ENCODE measurements at places on chromosomes 5 and 9.

GRCh38 chr9:70318002-70318401, 59.2 kb downstream of the SMC5 start:
- DNase-seq = no peak

DNA sequence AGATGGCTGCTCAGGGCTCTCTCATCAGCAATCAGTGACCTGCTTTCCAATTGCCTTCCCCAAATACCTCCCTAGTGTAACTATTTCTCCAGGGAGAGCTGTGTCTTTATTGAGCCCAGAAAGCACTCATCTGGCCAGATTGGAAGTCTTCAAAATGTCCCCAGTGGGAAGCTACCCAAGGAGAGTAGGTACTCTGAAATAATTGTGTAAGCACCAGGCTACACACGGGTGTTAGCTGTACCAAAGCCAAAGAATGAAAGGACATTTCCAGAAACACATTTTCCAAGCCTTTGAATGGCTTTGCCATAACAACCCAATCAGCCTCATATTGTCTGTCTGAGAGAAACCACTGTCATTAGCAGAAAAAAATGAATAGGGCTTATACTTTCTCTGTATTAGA, 318.8 kb downstream of the FAM170A start:
- DNase-seq = no peak

DNA sequence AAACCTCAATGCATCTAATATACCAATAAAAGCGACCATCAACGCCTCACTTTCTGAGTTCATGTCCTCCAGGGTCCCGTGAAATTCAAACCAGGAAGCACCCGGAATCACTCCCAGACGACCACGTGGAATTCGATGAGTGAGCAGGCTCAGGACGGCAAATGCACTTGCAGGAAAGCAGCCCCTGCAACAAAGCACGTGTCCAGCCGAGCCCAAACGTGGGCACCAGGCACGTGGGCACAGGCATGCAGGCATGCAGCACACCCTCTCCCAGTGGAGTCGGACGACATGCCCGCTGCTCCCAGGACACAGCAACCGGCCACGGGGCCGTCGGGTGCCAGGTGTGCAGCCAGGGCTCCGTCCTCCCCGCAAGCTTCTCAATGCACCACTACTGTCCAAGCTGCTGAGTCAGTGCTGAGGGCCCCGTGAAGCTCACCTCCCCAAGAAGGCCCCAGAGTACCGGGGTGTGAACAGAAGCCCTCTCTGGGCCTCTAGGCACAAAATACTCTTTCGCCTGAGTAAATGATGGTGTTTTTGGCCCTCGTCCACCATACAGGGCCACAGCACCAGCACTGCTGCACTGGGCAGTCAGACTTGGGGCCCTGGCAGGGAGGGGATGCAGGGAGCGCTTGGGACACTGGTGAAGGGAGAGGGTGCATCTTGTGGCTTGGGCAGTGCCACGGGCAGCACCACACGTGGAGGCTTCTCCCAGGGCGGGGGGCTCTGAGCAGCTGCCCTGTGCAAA, 87.6 kb downstream of the VAV2 start:
- DNase-seq = no peak

- DNase-seq = no peak
Measured at GRCh38 chr5:147734894-147735293, 47.6 kb downstream of the JAKMIP2 start.

DNA sequence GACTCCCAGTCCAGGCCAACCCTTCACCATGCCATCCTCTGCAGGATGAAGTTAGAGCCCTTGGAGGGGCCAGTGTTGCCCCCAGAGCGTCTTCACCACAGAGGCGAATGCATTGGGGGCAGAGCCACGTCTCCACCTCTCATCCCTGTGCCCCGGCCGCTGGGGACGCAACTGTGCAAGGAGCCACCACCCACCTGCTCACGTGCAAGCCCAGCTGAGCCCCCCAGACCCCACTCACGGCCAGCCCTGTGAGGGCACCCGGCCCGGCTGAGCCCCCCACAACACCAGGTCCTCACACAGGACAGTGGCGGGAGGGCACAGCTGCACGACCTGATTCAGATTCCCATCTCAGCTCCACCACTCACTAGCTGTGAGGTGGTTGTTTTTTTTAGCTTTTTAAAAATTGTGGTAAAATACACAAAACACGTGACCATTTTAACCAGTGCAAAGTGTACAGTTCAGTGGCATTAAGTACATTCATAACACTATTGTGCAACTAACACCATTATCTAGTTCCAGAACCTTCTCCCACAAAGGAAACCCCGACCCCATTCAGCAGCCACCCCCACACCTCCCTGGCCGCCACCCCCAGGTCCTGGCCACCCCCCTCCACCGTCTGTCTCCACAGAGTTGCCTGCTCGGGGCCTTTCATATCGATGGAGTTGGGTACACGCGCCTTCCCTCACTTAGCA, 33.5 kb upstream of the UBAC1 start:
- DNase-seq = no peak

GRCh38 chr5:41600731-41601130, 90.3 kb upstream of the PLCXD3 start:
- DNase-seq = no peak

DNA sequence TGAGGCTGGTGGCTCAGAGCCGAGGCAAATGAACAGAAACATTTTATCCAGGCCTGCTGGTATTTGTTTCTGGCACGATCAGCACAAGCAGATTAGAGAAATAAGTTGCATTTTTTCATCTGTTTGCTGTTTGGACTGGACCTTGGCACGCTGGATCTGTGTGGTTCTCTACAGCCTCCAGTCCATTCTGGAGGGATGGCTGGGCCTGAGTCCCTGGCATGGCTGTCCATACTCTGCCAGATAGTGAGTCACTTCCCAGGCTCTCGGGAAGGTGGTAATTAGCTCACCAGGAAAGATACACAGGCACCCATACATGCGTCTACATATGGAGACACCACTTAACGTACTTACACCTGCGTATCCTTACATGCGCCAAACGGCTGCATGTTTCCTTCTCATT, 78.6 kb downstream of the SPRY4 start:
- no peak for DNase-seq

GRCh38 chr5:91906027-91906426, 522.9 kb upstream of the ARRDC3 start:
- DNase-seq = no peak

DNA sequence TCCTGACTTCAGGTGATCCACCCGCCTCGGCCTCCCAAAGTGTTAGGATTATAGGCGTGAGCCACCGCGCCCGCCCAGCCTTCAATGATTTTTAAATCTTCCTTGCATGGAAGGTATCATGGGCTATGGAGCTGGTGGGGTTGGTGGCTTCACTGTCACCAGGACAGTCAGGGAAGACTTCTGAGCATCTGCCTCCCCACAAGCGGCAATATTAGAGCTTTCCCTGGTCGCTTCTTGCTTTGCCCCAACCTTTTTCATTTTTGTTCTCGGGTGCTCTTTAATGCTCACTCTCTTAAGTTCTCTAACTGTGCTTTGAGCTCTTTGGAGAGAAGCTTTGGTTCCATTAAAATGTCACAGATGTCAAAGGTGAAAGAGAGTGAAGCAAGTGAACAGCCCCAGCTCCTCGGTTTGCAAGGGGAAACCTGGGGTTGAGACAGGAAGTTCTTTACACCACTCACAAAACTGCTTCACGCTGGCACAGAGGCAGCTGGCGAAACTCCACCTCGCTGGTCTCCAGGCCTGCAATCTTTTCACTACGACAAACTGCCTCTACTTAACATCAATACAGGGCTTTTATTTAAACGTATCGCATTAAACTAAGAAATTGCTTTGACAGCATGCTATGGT, 142.5 kb upstream of the RETREG1 start:
- no peak for DNase-seq

GRCh38 chr5:100659080-100659795, 124.1 kb downstream of the FAM174A start:
- no peak for DNase-seq

GRCh38 chr9:100591639-100592412, 13.9 kb downstream of the CAVIN4 start:
- no peak for DNase-seq

GRCh38 chr5:95731571-95732554, 727 bp downstream of the RHOBTB3 start:
- peak; percentile 38 for DNase-seq

- DNase-seq = no peak
Measured at GRCh38 chr5:64506567-64507263, 900 bp downstream of the RGS7BP start.

GRCh38 chr5:108326982-108327381, 54.9 kb downstream of the FBXL17 start:
- DNase-seq = no peak
